CD4-positive, CD25-positive, alpha-beta regulatory T cell (primary cell): ENCODE measurements at places on chromosomes 2 and 18. TPM values are rescaled to one million over a fixed set of nuclear protein-coding genes. Genes with fewer than 3 reads are reported as not detected.

DNA sequence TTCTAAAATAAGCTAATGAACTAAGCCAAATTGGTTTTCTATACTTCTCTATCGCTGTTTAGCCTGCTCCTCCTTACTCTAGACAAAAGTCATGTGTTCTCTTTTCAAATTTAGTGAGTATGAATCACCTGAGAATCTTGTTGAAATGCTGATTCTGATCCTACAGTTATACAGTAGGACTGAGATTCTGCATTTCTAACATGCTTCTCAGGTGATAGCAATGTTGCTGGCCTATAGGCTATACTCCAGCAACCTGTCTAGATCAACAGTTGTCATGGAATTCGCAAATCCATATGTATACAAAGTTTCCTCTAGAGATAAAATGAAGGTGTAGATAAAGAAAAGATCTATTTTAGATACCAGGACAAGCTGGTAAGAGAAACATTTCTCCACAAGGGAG lies 62.9 kb downstream of the MEMO1 start:
- DNase-seq, result no peak

DNA sequence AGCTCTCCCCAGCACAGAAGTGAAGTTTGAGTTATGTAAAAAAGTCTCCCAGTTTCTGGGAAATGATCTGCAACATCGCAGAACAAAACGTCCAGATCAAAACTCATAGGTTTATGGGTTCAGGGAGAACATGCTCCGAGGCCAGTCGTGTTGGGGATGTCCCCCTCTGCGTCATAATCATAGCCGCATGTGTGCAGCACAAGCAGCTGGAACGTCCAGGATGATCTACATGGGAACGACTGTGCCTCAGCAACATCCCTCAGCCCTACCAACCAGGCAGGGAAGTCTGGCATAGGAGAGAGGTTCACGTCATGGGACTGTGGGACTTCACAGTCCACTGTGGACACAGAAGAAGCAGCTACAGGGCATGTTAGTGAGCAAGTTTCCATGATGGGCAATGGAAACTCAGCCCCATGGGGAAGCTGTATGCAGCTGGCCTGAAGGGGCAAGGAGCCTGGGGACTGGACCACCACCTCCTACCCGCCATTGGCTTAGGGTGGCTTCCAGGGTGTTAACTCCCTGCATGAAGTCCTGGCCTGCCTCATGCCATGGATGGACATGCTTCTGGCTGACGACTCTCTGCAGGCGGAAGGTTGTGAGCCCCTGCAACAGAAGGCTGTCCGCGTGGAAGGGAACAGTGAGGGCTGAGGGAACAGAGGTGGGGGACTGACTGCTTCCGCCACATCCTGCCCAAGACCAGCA lies 96.9 kb downstream of the COPS8 start:
- no peak for DNase-seq

- DNase-seq, result no peak
Measured at GRCh38 chr18:13543811-13544732, 182.3 kb downstream of the FAM210A start.

The SPR gene
- polyA plus RNA-seq, result not detected

The MOCOS gene
- 0.02 TPM for polyA plus RNA-seq

The ALPG gene
- not detected for polyA plus RNA-seq

The ONECUT2 gene
- not detected for polyA plus RNA-seq
